ENCODE measurements at places on chromosomes 1 and 21.
A peak's percentile ranks its signal among the peaks of the same experiment; 100 is the strongest.

DNA sequence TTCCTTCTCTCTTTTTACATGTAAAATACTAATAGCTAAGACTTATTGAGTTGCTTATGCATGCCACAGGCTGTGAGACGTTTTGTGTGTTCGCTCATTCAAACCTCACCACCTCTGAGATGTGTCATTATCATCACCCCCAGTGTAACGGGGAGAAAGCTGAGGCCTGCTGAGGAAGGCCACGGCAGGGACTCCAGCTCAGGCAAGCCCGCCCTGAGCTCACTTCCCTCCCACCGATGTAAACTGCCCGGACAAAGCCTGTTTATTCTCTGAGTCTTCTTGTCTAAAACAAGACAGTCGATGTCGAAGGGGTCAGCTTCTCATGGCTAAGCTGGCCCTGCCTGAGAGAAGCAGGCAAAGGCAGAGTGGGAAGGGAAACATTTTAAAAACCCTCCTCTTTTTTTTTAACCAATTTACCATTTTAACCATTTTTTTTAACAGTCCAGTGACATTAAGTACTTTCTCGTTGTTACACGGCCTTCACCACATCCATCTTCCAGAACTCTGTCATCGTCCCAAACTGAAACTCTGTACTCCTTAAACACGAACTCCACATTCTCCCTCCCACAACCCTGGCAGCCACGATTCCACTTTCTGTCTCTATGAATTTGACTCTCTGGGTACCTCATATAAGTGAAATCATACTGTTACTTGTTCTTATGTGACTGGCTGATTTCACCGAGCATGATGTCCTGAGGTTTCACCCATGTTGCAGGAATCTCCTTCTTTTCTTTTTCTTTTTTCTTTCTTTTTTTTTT lies 204.8 kb upstream of the GALNT2 start:
- DNase-seq = no peak

GRCh38 chr1:8818325-8818775 lies 910 bp upstream of the RERE start:
- peak; percentile 39 for DNase-seq

GRCh38 chr1:228177721-228178710 lies 12.4 kb downstream of the IBA57 start:
- DNase-seq = no peak

GRCh38 chr1:22861764-22862440 lies 110.8 kb downstream of the LACTBL1 start:
- peak; percentile 48 for DNase-seq

- DNase-seq = no peak
These were observed 354.4 kb downstream of the RYR2 start for GRCh38 chr1:237396426-237396825.

GRCh38 chr1:47459253-47459788 lies 21.5 kb downstream of the FOXD2 start:
- DNase-seq = no peak

DNA sequence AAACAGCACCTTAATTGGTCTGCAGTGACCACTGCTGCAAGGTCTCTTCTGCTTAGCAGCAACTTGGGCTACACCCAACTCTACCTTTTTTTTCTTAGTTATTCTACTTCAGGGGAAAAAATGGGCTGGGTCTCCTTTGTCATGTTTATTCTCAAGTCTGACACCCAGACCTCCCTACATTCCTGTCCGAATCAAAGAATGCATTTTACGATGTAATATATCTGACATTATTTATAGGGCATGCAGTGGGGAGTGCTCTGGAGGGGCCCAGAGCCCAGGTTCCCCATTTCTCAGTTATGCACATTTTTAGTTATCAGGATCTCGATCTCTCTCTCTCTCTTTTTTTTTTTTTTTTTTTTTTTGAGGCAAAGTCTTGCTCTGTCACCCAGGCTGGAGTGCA lies 50.5 kb downstream of the OPTC start:
- no peak for DNase-seq

DNA sequence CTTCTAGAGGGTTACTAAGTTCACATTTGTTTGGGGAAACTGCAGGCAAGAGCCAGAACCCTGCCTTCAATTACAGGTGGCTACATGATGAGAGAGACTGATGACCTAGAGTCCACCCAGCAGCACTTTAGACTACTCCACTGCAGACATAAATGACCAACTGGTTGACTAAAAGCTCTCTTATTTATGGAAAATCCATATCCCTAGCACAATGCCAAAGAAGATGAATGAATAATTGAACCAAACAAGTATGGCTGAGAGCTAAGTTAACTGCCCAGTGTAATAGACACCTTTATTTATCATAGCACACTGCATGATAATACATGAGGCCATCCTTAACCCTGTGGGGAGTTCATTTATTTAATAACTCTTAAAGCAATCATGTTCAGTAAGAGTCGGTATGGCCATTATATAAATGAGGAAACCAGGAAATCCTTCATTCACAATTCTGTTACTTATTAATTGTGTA lies 60.4 kb downstream of the IL12RB2 start:
- no peak for DNase-seq

GRCh38 chr1:172054172-172054571 lies 212.9 kb downstream of the DNM3 start:
- no peak for DNase-seq

DNA sequence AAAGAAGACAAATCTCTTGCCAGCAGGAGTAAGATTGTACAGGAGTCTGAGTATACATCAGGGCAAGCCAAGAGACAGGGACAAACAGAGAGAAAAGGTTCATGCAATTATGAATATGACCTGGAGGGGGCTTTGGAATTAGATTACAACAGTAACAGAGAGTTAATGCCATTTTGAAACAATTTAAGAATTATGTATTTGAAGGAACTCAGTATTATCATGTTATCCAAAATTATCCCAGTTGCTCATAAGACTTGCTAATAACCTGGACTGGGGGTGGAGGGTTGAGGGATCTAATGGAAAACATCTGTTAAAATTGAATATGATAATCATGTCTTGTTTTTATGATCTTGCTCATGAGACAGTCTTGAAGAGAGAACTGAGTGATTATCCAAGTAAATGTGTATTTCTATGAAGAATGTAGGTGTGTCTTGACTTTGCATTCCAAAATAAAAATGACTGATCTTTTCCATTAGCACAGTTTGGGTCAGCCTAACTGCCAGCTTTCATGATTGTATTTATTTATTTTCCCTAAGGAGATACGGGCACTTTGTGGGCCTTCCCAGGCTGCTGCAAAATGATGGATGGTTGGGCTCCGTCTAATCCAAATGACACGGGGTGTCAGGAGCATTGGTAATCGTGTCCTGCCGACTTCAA lies 117.7 kb downstream of the ERG start:
- DNase-seq = peak; percentile 7

- DNase-seq = no peak
These were observed 69.8 kb downstream of the HFM1 start for GRCh38 chr1:91334856-91335255.

DNA sequence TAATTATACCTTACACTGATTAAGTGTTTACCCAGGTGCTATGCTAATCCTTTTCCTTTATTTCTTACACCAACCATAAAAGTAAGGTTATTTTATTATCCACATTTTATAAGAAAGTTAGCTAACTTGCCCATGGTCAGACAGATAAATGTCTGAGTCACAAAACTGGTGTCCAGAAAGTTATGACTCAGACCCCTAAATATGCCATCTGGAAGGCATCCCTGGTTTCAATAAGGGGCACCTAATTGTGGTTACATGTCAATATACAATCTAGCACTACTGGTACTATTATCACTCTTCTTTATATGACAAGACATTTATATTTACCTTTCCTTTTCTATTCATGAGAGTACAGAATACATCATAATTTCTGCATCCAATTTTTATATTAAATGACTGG lies 496.5 kb upstream of the ADGRL2 start:
- no peak for DNase-seq

GRCh38 chr1:203410182-203410900 lies 59.4 kb upstream of the FMOD start:
- DNase-seq = peak; percentile 73

- DNase-seq = peak; percentile 29
These were observed 3.2 kb upstream of the UBASH3A start for GRCh38 chr21:42400525-42400924.

DNA sequence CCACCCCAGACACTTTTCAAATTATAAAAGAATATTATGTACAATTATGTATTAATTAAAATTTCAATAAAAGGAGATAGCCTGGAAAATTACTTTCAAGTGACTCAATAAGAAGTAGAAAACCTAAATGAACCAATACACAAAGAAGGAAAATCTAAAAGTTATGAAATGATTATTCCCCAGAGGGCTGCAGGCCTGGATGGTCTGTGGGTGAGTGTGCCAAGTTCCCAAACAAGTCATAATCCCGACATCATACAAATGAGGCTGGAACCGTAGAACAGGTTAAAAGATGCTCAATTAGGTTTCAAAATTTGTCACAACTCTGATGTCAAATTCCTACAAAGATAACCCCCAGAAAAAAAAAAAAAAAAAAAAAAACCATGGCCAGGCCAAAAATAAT lies 12.7 kb downstream of the SPATC1L start:
- no peak for DNase-seq

GRCh38 chr1:233102341-233102740 lies 151.9 kb downstream of the NTPCR start:
- DNase-seq = no peak

DNA sequence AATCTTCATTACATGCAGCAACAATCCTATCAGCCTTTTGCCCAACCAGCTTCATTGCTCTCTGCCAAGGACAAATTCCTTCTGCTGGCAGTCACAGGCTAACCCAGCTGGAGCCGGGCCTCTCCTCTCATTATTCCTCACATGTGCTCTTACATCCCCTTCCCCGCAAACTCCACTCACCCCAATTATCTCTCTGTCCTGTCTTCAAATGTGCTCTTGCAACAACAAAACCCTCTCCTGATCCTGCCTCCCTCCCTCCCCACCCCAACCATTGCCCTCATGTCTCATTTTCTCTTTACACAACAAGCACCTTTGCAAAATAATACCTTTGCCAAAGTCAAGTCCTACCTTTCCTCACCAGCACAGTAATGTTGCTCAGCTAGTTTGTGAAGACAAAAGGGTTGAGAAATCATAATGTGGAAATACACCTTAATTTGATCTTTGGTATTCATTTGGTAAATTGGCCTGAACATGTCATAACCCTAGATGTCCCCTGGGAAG lies 36.0 kb upstream of the DHCR24 start:
- DNase-seq = no peak

DNA sequence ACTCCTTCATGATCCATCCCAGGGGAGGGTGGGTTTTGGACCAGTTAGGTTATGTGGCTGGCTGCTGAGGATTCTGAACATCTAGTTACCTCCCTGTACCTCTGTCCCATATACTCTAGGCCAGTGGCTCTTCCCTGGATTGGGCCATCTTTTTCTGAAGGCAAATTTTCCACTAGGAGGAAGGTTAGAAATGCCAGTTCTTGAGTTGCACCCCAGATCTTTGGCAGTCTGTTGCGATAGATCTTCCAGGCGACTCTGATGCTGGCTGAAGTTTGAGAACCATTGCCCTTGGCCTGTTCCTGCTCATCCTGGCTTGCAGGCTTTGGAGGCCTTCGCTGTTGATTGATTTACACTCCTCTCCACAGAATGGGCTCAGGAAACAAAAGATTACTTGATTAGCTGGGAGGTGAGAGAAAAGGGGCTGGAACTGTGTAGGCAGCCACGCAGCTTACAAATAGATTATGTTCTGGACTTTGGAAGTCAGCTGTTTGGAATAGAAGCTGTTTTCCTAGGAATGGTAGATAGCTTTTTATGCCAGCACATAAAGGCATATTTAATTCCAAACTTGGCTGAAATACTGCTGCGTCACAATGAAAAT lies 110.1 kb downstream of the MRPS6 start:
- no peak for DNase-seq

GRCh38 chr1:21149430-21149854 lies 27.3 kb downstream of the EIF4G3 start:
- DNase-seq = no peak

DNA sequence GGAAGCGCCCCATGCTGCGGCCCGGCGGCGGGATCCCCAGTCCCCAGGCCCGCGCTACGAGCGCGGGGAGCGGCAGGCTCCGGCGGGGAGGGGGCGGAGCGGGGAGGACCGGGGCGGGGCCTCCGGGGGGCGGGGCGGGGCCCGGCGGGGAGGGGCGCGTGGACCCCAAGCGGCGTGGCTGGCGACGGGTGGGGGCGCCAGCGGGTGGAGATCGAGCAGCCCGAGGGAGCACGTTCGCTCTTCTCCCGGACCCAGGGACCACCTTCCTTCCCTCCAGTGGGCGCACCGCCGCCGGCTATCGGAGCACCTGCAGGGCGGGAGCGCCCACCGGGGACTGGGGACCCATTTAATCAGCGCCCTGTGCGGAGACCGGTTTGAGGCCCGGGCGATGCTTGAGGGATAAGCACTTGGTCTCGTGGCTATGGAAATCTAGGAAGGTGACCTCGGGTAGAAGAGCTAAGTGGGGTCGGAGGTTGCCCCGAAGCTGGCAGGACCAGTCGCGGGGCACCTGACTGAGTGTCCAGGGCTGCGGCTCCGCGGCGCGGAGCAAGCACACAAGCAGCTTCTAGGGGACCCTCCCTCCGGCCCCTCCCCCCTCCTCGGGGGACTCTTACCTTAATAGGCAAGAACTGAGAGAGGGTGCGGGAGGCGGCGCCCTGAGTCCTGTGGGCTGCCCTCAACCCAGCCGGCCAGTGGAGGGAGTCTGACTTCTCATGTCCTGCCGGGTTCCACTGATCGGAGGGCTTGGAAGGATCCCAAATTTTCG lies at the start of gene TSPAN2:
TSPAN2 (minus strand) TSS at position 84 of the 766 bp plus-strand sequence; CDS start at position 13, 71 bp downstream.
- no peak for DNase-seq

GRCh38 chr1:48109390-48110013 lies 112.3 kb upstream of the TRABD2B start:
- DNase-seq = peak; percentile 58

DNA sequence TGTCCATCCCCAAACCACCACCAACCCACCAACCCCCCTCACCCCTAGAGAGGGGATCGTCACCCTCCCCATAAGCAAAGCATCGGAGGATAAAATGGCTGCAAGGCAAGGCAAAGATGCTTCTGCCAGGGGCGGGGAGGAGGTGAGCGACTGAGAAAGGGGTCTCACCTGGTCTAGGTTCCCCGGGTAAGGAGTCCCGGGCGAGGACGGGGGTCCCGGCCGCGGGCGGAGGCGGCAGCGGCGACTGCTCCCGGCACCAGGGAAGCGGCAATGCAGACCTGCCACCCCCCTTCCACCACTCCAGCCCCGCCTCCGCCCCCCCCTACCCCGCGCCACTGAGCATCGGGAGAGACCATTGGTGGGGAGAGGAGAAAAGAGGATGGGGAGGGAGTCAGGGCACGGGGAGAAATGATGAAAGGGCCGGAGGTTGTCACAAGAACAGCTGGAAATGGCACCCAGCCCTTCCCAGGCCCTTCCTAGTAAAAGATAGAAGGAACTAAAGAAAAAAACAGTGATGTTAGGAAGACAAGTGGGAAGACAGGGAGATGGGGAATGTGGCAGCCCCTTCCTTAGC lies at the start of gene SV2A:
SV2A (minus strand) TSS at position 274 of the 574 bp plus-strand sequence. CDS start 4,004 bp downstream, outside the sequence.
- DNase-seq = no peak

DNA sequence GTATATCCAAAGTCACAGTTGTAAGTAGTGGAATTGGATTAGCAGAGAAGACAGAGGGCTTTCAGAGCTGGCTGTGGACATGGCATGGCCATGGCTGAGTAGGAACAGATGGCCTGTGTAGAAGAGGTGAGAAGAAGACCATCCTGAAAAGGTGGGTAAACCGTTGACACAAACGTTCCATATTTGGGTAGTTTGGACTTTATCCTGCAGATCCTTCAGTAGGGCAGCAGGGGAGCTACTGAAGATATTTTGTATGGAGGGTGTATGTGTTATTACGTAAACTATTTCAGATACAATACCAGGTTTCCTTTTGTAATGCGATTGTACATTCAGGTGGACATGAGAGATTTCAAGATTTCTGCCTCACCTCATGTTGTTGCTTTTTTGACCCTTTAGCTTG lies 1.6 kb downstream of the UTP11 start:
- DNase-seq = no peak
